AG09309 (cell line): ENCODE measurements at places on chromosomes 1 and 21.

GRCh38 chr1:111649648-111650047 is 30.1 kb downstream of the RAP1A start:
- DNase-seq = no peak

DNA sequence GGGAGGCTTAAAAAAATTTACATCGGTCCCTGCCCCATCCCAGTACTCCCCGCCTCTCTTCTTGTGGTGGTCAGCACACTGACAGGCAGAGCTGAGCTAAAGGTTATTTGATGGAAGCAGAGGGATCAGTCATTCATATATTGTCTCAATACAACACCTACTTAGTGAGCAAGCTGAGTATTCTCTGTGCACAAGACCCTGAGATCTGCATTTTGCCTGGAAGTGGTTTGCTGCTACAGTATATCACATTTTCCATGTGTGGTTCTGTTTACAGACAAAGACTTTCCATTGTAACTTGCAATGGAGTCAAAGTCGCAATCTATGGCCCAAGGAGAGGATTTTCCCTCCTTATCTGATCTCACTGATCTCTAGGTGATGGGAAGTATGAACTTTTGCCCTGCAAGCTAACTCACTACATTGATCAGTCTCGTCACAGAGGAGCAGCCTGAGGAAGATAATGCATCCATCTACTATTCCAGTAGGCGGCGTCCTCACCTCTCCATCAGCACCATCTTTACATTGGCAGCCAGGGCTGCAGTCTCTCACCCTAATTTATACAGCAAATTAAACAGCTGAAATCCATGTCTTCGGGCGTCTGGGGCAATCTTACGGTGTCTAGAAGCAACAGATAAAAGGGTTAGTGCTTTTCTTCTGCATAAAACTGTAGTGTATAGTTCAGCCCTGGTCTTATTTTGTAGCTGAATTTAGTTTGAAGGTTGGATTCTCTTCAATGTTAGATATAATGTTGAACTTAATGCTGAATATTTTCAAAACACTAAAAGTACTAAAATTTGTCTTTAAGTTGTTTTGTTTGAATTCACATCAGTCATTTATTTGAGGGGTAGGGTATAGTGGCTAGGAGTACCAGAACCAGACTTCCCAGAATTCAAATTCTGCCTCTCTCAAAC is 3.2 kb upstream of the TRAF5 start:
- DNase-seq = no peak

DNA sequence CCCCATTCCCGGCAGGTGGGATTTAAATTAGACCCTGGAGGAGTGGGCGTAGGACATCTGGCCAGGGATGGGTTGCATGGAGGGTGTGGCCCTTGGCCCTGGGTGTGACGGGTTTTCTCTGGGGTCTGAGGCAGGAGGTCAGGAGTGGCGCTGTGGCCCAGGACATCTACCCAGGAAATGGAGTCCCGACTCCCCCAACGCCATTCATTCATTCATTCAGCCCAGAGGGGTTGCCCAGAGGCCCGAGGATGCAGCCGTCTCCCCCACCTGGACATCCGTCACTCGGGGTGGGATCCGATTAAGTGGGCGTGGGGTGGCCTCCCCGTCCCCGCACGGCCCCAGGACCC is 663 bp downstream of the ATP13A2 start:
- DNase-seq = no peak

DNA sequence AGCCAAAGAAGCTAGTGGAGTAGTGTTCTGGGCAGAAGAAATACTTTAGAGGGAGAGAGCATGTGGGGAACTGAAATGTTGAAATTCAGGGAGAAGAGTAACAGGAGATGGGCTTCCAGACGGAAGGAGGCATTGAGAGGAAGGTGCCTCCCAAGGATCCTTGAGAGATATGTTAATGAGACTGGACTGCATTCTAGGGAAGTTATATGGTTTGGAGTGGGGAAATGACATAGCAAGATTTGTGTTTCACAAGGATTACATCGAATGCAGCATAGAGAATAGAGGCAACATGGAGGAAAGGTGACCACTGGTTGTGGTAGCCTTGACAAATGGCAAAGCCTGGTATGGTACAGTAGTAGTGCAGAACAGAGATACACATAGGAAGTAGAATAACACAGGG is 160.5 kb upstream of the HMCN1 start:
- no peak for DNase-seq

DNA sequence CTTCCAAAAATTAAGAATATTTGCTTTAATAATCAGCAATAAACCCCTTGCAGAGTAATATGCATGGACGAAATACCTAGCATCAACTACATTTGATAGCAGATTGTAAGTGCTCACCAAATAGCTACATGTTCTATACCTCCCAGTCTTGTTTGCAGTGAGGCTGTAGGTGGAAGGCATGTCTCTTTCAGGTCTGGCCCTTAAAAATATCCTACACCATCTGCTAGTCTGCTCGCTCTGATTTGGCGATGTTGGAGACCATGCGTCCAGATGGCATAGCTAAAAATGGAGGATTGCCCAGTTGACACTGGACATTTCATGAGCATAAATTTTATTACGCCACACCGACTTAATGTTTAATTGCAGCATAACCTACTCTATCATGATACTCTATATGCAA is 47.1 kb downstream of the SSX2IP start:
- DNase-seq = no peak

GRCh38 chr1:246091477-246091876 is 415.6 kb downstream of the SMYD3 start:
- peak; percentile 10 for DNase-seq

DNA sequence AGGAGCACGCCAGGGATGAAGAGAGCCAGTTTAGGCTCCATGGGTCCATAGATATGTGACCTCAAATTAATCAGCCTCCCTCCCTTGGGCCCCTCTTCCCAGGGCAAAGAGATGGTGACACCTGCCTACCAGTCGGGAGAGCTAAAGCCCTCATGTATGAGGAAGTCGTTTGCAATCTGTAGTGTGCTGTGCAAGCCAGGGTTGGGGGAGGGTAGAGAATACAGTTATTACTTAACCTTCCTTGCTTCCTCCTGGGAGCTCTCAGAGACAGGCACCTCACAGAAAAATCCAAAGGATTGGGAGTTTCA is 4.0 kb downstream of the PGLYRP4 start:
- no peak for DNase-seq
